Purkinje cell (primary cell): ENCODE measurements at places on chromosomes 4 and X. TPM values are rescaled to one million over a fixed set of nuclear protein-coding genes. Genes with fewer than 3 reads are reported as not detected.

Gene IGSF1
- not detected in 2 replicates for polyA plus RNA-seq

Gene ZXDA
- 1.1 and 1.5 TPM in 2 replicates for polyA plus RNA-seq

Gene PFKFB1
- polyA plus RNA-seq = not detected in 2 replicates

Gene EDA
- 0.52 and 3.0 TPM in 2 replicates for polyA plus RNA-seq

Gene NMU
- polyA plus RNA-seq = 4.3 TPM in 1 of 2 replicates, not detected in the other

Gene BLTP1
- polyA plus RNA-seq = 87.3 and 89.8 TPM in 2 replicates

Gene CSAG3
- not detected in 2 replicates for polyA plus RNA-seq

Gene PRRG3
- polyA plus RNA-seq = 1.3 and 7.6 TPM in 2 replicates

Gene FAM47E
- polyA plus RNA-seq = 11.6 and 18.3 TPM in 2 replicates

Gene DIPK2B
- not detected in 2 replicates for polyA plus RNA-seq

Gene TMPRSS11A
- 0.60 and 1.2 TPM in 2 replicates for polyA plus RNA-seq

Gene GRIA2
- polyA plus RNA-seq = 649 and 854 TPM in 2 replicates

Gene RHOXF2B
- 0.36 TPM in 1 of 2 replicates, not detected in the other for polyA plus RNA-seq

Gene PAK3
- polyA plus RNA-seq = 23.9 and 29.5 TPM in 2 replicates

Gene GAK
- 4.9 and 6.9 TPM in 2 replicates for polyA plus RNA-seq

Gene ANK2
- polyA plus RNA-seq = 541 and 627 TPM in 2 replicates

Gene RAB39B
- polyA plus RNA-seq = 19.7 and 22.1 TPM in 2 replicates

Gene PDZD4
- polyA plus RNA-seq = 0.43 and 2.1 TPM in 2 replicates

Gene ESX1
- polyA plus RNA-seq = not detected in 2 replicates

Gene CENPVL1
- 0.35 and 0.92 TPM in 2 replicates for polyA plus RNA-seq

Gene NAA11
- not detected in 2 replicates for polyA plus RNA-seq

Gene CCSER1
- polyA plus RNA-seq = 8.1 and 10.6 TPM in 2 replicates

Gene XK
- 8.1 and 9.0 TPM in 2 replicates for polyA plus RNA-seq

Gene PIM2
- 15.2 and 23.7 TPM in 2 replicates for polyA plus RNA-seq

Gene ARMCX2
- polyA plus RNA-seq = 28.2 and 30.9 TPM in 2 replicates

Gene SPANXD
- not detected in 2 replicates for polyA plus RNA-seq

Gene ZNF330
- 27.9 and 30.4 TPM in 2 replicates for polyA plus RNA-seq

Gene FRMPD4
- 24.9 and 30.2 TPM in 2 replicates for polyA plus RNA-seq

Gene EFHC2
- 3.7 and 8.3 TPM in 2 replicates for polyA plus RNA-seq

Gene TMA16
- 14.2 and 19.0 TPM in 2 replicates for polyA plus RNA-seq

Gene ALAS2
- polyA plus RNA-seq = not detected in 2 replicates

Gene ZMAT1
- polyA plus RNA-seq = 13.2 and 17.6 TPM in 2 replicates
